Hematopoietic multipotent progenitor cell treated with erythropoietin and hydrocortisone succinate and interleukin-3 and kit ligand, for 4 days (in vitro differentiated cells): ENCODE measurements at places on chromosomes 5 and 9.
A peak's percentile ranks its signal among the peaks of the same experiment; 100 is the strongest.

- DNase-seq = no peak
Observed at GRCh38 chr5:15008921-15009320, 137.3 kb upstream of the ANKH start.

DNA sequence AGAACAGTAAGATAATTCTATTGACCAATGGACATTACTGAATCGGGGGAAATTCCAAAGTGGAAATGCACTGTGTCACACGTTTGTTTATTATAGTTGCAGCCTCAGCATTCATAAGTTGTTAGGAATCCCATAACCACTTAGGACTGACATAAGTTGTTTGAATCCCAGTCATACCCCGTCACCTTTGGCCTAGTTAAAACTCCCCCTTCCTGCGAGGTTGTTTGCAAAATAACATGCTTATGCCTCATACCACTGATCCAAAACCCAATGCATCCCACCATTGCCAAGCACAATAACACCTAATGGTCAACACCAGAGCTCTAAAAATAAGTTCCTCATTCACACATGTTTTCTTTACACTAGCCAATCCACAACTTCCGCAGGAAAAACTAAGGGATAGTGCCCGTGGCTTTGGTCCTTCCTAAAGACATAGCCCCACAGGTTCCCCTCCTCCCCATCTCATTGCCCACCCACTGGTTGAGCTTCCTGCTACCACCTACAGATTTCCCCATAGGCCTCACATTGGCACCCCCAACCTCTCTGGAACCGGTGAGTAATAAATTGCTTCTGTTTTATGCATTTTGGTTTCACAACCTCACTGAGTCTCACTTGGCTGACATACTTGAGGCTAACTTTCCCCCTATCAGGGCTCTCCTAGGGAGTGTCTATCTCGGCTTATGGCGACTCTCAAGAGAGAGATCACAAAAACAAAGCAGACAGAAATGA, 42.3 kb upstream of the MUSK start:
- peak; percentile 3 for DNase-seq

- DNase-seq = peak; percentile 81
Observed at GRCh38 chr9:126500600-126501382, 112.9 kb upstream of the LMX1B start.

- DNase-seq = peak; percentile 58
Observed at GRCh38 chr9:133539991-133540697, 5.6 kb downstream of the ADAMTSL2 start.

DNA sequence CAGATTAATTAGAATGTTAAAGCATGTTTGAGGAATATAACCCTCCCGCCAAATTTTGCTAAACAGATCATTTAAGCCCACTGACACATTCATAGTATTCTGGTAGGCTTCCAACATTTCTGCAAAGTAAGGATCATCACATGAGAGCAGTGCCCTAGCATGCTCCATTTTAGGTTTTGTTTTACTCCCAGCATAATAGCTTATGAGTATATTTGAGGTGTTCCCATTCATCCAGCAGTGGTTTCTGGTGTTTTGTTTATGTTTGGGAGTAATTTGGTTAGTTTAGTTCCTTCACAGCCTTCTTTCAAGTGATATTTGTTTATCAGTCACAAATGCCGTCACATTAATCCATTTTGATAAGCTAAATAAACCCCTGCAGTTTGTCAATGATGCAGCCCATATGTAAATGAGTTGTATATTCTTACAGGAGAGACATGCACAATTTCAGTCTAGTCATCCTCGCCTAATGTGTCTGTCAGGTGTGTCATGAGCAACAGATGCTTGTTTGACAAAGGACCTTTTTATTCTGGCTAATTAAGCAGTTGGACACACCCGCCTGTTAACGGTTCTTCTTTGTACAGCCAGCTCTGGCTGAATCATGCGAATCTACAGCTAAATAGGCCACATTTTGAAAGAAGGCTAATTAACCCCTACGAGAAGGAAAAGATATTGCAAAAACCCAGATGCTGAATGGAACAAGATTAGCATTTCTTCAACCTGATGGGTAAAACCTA, 124.4 kb downstream of the RFX3 start:
- peak; percentile 31 for DNase-seq

- DNase-seq = peak; percentile 72
Observed at GRCh38 chr5:91382530-91383026, 539 bp downstream of the ARRDC3 start.

DNA sequence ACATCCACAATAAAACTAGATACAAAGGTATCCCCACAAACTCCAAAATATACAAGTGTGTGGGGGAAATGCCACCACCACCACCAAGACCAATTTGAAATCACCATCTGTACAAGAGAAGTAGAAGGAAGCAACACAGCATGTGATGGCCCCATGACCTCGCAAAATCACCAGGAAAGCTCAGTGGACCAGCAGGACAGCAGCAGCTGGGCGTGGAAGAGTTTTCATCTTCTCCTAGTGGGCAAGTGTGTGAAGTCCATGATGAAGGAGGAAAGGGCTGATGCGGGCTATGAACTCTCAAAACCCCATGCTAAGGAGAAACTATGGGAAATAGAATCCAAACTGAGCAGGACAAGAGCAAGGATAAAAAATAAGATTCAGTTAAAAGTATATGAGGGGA, 58.1 kb downstream of the GOLPH3 start:
- DNase-seq = peak; percentile 17

DNA sequence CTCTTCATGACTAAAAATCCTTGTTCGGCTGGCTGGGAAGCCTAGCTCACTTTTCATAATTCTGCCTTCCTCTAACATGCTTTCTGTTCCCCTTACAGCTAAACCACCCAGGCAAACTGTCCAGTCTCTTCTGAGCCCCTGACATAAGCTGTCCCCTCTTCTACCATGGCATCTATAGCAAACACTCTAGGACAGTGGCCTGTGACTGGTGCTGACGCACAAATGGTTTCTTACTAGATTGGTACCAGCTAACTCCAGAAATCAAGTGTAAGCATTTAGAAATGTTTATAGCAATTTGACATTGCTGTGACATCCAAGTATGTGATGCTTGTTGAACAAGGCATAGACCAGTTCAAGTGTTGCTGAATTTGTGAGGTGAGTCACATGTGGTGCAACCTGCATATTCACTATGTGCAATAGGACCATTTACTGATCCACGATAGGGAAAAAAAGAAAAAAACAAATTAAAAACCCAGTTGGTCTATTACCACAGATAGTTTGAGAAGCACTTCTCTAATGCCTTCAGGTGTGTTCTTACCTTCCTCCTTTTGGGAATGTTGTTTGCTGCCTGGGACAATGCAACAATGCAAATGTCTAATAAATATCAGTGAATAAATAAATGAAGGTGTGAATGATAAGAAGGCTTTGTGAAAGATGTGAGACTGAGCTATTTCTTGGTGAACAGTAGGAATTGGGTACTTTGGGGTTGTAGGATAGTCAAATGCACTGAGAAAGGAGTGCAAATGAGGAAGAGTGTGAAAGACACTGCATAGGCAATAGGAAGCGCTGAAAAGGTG, 22.4 kb downstream of the ELOVL7 start:
- no peak for DNase-seq

DNA sequence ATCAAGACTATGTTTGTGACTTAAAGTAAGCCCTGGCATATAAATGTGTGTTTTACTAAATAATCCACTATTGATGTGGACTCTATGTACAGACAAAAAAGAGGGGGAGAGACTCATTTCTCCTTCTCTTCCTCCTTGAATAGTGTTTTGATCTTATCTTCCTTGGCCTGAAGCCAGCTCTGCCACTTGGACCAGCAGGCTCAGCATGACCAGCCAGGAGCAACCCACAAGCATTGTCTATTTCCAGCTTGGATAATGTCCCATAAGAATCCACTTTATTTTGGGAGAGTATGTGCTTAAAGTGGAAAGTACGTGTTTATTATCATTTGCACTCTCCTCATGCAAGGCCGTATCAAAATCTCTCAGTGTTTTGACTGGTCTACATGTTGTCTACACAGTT, 23.8 kb upstream of the SLC46A2 start:
- peak; percentile 24 for DNase-seq

- DNase-seq = no peak
Observed at GRCh38 chr5:50823568-50823967, 157.1 kb downstream of the PARP8 start.

GRCh38 chr5:40384782-40385390, 294.8 kb upstream of the PTGER4 start:
- DNase-seq = peak; percentile 75

GRCh38 chr9:125407974-125408900, 146.6 kb downstream of the GAPVD1 start:
- peak; percentile 87 for DNase-seq

DNA sequence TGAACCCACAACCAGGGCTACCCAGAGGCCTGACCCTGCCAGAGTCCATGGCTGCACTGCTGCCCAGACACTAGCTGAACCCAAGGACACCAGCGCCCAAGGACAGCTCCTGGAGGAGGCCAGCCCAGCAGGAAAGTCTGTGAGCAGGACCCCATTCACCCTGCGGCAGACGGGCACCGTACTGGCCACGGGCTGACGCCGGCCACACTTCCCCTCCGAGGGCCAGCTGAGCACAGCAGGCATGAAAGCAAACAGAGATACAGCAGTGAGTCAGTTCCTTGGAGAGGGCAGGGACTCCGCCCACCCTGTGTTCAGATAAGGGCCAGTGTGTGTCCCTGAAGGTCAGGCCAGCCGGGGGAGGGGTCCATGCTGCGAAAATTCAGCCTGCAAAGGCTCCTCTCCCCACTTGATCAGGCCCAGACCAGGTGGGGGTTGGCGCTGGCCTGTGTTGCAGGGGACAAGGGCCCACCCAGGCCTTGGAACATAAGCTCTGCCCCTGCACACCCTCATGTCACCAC, 3.2 kb downstream of the RNF208 start:
- peak; percentile 88 for DNase-seq
